ENCODE measurements at places on chromosomes 2 and 18.
A peak's percentile ranks its signal among the peaks of the same experiment; 100 is the strongest.

DNA sequence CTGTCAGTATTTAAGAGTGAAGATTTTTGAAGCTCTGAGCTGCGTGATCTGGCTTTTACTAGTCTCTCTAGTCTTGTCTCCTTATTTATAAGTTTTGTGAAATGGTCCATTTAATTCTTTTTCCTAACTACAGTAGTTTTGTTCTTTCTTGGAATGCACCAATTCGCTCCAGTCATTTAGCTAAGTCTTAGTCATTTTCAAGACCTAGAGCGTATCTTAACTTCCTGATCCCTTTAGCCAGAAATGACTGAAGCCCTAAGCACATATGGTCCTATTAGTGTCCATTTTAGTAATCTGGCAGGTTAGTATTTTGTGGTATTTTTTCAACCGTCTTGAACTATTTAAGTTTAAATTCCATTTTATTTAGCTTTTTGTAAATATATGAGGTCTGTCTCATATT is 3.6 kb downstream of the BIRC6 start:
- no peak for DNase-seq

GRCh38 chr2:98912957-98913915 is 22.8 kb downstream of the CRACDL start:
- DNase-seq = no peak

DNA sequence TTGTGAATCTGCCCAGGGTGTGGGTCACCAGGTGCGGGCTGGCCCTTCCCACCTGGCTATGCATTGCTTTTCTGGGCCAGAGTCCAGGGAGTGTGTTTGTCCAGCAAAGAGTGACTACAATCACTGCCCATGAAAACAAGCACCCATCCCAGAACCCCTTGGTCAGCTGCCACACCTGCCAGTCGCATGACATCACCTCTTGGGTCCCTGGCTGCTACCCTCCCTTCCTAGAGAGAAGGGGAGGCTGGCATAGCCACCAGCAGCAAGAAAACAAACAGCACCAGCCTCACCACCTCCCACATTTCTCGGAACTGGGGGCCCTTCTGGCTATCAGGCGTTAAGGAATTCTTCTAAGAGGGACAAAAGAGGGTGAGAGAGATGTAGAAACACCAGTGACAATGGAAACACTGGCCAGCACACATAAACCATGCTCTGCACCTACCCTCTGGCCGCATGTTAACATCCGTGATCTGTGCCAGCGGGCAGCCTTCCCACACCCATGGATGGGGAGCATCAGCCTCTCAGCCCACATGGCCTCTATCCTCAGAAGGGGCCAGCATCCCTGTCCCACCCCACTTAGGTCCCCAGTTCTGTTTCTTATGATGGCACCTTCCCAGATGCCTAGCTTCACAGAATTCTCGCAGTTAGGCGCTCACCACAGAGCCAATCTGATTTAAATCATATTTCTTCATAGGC is 109.7 kb upstream of the GLI2 start:
- no peak for DNase-seq

DNA sequence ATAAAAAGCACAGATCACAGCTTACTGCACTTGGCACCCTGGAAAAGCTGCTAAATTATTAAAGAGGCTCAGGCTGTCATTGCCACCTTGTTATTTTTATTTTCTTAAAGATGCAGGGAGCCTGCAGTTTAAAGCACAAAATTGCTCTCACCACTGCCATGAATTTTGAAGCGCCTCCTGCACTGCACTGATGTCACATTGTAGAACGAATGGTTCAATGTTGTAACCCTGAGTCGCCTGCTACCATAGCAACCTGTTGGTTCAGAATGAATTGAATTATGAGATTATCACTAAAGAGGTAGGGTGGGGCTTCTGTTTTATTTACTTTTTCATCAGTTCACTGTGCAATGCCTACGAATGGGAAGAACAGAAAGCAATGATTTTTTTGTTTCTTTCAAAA is 16.5 kb downstream of the SCG2 start:
- no peak for DNase-seq

- no peak for DNase-seq
Observed at GRCh38 chr2:46701152-46701551, 214.5 kb downstream of the MCFD2 start.

GRCh38 chr18:28390022-28390421 is 213.1 kb upstream of the CDH2 start:
- DNase-seq = no peak

- no peak for DNase-seq
Observed at GRCh38 chr18:61530681-61531080, 197.5 kb downstream of the CDH20 start.

- no peak for DNase-seq
Observed at GRCh38 chr2:187574969-187575750, 20.9 kb upstream of the TFPI start.

- DNase-seq = peak; percentile 36
Observed at GRCh38 chr2:72143441-72144273, 4.0 kb downstream of the CYP26B1 start.

DNA sequence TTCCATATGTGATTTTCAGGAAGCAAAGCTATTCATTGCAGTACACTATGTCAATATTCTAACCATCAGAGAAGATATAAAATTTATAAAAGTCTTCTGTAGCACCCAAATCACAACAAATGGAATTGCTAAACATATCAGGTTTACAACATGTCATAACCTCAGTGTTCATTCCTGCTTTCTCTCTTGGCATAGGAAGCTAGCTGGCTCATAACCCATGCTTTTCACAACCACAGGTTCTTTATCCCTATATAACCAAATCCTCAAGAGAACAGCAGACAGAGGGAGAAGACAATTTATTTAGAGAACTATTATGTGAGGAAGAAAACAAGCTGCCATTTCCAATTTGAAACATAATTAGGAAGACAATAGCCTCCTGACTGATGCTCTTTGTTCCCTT is 997.0 kb upstream of the ACVR2A start:
- DNase-seq = no peak

DNA sequence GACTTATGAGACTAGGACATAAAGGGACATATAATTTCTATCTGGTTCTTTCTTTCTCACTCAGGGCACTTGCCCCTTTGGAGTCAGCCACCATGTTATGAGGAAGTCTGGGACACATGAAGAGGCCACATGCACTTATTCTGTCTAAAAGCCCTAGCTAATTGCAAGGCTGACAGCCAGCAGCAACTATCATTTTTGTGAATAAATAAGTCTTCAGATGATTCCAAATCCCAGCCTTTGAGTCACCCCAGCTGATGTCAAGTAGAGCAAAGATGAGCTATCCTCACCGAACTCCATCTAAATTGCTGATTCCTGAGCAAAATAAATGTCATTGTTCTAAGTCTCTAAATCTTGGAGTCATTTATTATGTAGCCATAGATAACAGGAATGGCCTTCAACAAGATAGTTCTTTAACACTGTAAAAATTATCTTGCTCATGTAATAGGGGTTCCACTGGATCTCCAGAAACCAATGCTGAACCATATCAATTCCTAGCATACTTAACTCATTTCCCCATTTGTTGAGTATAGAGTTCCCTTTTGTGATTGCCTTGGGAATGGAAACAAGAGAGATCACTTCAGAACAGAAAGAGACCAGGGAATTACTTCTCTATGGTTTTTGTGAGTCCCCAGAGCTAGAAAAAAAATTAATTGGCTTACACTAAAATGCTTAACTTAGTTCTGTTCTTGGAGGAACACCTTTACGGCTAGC is 50.6 kb upstream of the FN1 start:
- no peak for DNase-seq

DNA sequence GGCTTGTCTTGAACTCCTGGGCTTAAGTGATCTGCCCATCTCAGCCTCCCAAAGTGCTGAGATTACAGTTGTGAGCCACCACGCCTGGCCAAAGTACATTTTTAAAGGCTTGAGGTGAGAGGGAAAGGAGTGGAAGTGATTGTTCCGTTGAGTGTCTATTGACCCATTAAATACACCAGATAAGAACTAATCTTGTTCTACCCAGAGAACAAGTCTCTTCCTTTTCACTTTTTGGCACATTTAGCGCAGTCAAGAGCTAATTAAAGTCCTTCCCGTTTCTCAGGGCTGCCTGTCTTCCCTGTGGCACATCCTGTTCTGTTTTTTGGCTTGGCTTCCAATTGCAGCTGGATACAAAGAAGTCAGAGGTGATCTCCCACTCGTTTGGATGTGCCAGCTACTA is 172.3 kb downstream of the ALPK2 start:
- no peak for DNase-seq

- DNase-seq = no peak
Observed at GRCh38 chr2:218397820-218398436, 1.7 kb upstream of the CTDSP1 start.

DNA sequence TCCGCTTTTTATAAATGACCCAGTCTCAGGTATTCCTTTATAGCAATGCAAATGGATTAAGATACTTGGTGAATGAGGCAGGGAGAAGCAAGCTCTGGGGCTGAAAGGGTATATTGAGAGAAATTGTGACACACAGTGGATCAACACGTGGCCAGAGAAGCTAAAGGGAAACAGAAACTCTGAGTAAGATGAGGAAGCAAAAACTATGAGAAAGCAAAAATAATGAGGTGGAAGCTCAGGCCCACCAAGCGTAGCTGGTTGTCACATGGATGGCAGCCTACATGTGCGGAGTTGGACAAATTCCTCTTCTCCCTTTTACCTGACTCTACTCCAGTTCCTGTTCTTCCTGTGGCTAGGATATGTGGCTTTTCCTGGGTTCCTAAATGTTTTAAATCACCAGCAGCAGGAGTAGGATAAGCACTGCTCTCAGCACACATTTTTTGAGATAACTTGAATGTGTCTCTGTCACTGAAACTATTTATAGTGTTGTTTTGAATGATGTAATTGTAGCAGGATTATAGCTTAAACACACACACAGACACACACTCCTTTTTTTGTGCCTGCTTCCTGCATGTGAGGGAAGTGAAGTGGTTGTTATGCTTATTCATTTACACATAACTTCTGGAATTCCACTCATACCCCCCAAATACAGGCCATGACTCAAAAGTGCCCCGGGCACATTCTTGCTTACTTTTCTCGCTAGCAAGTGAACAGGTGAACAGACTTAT is 30.1 kb upstream of the EPC2 start:
- no peak for DNase-seq

DNA sequence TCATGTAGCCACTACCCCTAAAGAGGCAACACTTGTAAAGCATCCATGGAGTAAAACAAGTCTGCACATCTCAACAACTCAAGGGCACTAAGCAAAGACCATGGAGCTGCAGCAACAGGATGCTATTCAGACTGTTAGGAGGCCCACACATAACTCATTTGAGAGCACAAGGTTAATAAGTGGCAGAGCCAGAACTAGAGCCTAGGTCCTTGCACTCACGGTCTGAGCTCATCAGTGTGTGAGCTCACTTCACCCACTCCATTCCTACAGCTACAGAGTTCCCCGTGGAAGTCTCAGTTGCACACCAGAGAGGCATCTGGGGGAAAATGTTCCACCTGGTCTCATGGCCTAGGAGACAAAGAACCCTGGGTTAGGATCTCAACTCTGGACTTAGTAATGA is 35.0 kb downstream of the TTC32 start:
- no peak for DNase-seq

DNA sequence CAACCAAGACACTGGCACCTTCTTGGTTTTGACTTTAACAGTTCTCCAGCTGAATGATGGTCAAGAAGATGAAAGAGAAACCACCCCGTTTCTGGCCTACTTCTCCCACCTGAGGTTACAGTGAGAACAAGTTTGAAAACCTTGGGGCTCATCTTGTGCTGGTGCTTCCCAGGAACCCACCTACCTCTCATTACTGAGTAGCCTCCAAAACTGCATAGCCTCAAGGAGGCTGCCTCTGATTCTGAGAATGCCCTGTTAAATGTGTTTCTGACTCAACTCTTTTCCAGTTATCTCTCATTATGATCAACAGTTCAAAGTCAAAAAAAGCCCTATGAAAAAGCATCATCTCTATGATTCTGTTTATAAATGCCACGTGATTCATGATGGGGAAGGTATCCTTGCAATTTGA is 121.9 kb downstream of the CACNB4 start:
- no peak for DNase-seq

DNA sequence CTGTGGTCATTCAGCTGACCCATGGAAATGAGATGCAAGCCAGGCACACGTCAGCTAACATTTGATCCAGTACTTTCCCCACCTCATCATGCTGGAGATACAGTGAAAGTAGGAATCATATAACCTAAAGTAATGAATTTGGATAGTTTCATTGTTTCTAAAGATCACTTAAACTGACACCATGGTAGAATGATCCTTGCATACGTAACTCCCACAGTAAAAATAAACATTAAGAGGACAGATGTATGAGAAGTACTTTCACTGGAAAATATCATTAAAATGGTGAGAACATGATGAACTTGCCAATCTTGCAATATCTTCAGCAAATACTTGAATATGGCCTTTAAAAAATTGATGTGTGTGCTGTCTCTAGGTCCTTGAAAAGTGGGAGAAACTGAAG is 85.4 kb downstream of the MAIP1 start:
- no peak for DNase-seq

- DNase-seq = no peak
Observed at GRCh38 chr2:134621939-134622705, 96.7 kb downstream of the TMEM163 start.

DNA sequence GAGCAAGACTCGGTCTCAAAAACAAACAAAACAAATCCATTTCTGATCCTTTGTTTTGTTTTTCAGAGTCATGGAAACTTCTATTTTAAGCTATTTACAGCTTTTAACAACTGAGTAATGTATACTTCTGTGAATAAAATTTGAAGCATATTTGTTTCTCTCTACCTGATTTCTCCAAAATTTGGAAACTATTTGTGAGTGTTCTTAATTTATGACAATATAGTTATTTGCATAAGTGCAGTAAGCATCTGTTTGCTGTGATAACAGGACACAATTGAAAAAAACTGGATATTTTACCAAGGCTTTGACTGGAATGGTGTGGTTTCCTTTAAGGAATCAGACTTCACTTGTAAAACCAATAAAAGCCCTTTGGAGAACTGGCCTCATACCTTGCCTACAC is 53.3 kb upstream of the GULP1 start:
- DNase-seq = no peak

- no peak for DNase-seq
Observed at GRCh38 chr2:75224636-75225094, 25.3 kb upstream of the TACR1 start.

GRCh38 chr2:48124592-48124991 is 218.3 kb upstream of the FBXO11 start:
- DNase-seq = no peak

GRCh38 chr2:43109261-43109743 is 117.1 kb downstream of the ZFP36L2 start:
- DNase-seq = no peak

GRCh38 chr18:11454040-11454439 is 155.4 kb upstream of the SLC35G4 start:
- DNase-seq = no peak

GRCh38 chr2:159639712-159640111 is 23.4 kb upstream of the BAZ2B start:
- DNase-seq = no peak

DNA sequence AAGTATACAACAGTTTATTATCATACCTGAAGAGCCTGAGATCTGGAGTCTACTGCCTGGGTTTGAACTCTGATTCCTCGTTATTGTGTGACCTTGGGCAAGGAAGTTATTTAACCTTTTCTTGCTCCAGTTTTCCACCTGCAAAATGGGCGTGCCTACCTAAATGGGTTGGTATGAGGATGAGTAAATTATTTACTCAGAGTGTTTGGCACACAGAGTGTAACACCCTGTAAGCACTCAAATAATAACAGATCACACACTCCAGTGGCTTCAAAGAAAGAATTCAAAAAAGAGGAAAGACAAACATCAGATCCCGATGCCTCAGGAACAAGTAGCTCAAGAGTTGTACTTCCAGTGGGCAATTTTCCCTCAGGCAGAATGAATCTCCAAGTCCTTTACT is 2.4 kb downstream of the SRD5A2 start:
- DNase-seq = no peak
